ENCODE measurements at places on chromosomes 13 and 19.

- DNase-seq = no peak
Observed at GRCh38 chr13:28449826-28450773, 44.8 kb downstream of the FLT1 start.

GRCh38 chr13:99311748-99312492 is 4.7 kb upstream of the GPR183 start:
- no peak for DNase-seq

DNA sequence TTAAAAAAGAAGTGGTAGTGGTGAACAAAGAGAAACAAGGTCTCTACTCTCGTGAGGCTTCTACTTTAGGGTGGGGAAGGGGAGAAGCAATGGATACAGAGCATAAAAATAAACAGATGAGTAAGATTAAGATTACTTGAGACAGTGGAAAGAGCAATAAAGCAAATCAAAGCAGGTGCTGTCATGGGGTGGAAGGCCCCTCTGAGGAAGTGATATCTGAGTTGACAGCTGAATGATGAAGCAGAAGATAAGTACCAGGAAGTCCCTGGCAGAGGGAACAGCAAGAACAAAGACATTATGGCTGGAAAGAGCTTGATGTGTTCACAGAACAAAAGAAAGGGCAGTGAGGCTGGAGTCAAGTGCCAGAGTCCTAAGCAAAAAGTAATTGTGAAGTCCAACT is 221.8 kb downstream of the ENOX1 start:
- no peak for DNase-seq

DNA sequence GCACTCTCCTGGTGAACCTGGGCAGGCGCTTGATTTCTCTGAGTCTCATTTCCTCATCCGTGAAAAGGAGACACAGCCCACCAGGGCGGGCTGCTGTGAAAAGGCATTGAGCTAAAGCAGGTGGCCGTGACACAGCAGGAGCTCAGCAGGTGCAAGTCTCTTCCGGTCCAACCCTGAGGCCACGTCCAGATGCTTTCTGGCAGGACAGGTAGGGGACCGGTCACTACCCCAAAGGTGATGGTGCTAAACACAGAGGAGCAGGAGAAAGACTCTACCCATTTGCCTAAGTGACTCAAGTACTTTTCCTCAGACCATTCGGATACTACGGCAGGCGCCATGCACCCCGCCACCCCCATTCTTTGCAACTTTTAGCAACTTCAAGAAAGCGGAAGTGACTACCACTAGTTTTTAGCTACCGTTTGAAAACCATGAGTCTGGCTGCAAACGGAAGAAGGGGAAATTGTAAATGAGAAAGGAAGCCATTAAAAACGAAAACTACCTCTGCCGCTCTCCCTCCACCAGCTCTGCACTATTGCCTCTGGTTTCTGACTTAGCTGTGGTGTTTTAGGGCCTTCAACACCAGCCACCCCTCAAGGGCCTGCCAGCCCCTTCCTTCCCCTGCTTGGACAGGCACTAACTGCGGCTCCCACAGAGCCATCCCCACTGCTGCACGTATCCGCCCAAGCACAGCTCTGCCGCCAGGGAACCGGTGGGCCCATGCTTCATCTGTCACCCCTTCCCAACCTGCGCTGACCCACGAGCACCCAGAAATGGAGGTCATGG is 4.8 kb downstream of the PPP6R1 start:
- peak; percentile 29 for DNase-seq

- DNase-seq = no peak
Observed at GRCh38 chr19:18431351-18432197, 6.4 kb downstream of the ISYNA1 start.

GRCh38 chr13:73556902-73557301 is 498.1 kb downstream of the KLF5 start:
- no peak for DNase-seq

DNA sequence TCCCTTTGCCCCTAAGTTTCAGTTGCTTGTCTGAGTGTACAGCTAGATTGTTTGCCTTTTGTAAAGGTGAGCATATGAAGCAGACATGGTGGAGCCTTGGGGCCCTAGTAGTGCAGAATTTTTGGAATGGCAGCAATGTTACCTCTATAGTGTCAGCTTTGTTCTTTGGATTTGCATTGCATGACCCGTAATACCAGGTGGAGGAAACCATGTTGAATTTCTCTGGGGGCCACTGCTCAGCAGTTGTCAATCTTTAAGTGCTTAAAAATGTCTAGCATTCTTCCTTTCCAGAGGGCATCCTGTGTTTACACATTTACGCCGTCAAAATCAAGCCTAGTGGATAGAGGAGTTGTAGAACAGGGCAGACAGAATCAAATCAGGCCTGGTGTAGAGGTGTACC is 303.3 kb downstream of the ATP8A2 start:
- no peak for DNase-seq

All from NCI-H345 (cell line).